ENCODE measurements at places on chromosomes 1 and 21.

DNA sequence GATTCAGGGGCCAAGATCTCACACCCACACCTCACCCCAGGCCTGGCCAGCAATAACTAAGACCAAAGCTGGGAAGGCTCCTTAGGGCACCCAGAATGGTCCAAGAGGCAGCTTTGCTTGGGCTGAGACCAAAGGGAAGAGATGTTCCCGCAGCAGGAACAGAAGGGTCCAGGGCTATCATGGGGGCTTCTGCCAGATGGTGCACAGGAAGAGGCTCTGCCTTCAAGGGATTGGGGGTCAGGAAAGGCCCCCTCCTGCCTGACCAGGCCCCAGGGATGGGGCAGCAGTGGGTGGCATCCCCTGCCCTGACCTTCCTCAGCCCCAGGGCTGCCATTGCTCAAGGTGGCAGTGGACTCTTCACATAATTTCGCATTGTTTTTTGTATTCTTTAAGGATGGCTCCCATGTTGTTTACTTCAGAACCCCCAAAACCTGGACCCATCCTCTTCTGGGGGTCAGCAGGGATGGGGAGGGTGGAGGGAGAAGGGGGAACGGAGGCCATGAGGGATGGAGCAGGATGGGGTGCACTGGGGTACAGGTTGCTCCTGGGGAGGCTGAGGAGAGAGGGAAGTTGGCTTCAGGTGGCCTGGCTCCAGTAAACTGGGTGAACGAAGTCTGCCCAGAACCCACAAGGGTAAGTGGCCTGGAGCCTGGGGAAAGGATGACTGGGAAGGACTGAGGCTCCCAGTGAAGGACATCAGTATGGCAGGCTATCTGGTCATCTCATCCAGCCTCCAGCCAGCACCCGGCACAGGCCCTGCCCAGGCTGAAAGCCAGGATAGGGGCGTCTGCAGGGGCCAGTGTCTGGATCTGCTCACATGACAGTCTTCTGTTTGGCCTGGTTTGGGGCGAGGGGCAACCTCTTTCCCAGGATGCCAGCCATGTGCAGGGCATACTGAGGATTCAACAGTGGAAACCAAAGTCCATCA, 2.6 kb upstream of the NADK start:
- DNase-seq, result no peak

DNA sequence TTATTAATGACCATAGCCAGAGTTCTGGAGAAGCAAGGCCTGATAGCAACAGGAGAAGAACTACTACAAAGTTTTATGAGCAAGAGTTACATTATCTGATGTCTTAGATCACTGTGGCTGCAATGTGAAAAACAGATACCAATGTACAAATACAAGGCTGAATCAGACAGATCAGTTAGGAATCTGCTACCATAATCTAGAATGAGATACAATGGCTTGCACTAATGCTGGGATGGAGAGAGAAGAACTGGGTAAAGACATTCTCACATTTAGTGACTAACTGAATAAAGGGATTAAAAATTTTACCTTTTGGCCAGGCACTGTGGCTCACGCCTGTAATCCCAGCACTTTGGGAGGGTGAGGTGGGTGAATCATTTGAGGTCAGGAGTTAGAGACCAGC, 41.3 kb downstream of the ARID4B start:
- DNase-seq, result no peak

- no peak for DNase-seq
These were observed 262.3 kb downstream of the FAF1 start for GRCh38 chr1:50697440-50698421.

- no peak for DNase-seq
These were observed 42.0 kb downstream of the RAB3B start for GRCh38 chr1:51948491-51948915.

DNA sequence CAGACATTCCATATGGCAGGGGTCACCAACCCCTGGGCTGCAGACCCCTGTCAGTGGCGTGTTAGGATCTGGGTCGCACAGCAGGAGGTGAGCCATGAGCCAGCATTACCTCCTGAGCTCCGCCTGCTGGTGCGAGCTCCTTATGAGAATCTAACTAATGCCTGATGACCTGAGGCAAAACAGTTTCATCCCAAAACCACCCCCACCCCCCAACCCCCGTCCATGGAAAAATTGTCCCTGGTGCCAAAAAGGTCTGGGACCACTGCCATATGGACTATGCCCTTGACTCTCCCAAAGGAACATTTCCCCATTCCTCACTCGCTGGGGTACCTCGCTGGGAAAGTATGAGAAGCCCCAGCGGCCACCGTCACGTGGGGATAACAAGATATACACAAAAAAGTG, 6.4 kb upstream of the CPT2 start:
- DNase-seq, result no peak

DNA sequence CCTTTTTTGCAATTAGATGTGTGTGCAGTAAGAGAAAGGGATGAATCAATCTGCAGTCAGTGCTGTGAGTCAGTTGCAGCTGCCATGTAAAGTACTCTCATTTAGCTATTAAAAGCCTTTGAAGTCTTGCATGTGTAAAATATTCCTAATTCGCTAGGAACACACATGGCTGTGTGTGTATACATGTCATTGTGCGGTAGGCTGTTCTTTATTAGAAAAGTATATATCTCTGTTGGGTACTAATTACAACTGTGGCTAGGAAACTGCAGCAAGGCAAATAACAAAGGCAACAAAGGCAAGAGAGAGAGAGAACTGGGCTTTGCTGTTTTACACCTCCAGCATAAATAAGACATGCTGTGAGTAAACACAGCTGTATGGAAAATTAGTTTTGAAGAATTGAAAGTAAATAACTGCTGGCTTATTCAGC, 41.7 kb downstream of the EPB41 start:
- DNase-seq, result no peak

DNA sequence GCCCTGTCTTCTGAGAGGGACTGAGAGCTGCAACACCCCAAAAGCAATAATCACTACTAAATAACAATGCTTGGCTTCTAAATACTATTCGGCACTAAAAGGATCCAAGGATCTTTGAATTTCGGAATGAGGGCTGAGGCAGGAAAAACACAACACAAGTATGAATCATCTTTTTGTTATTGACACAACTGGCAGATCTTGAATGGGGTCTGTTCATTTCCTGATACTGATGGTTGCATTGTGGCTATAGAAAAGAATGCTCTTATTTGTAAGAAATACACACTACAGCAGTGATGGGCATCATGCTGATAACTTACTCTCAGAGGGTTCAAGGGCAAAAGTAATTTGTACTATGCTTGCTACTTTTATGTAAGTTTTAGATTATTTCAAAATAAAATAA, 149.2 kb upstream of the PLD5 start:
- no peak for DNase-seq

DNA sequence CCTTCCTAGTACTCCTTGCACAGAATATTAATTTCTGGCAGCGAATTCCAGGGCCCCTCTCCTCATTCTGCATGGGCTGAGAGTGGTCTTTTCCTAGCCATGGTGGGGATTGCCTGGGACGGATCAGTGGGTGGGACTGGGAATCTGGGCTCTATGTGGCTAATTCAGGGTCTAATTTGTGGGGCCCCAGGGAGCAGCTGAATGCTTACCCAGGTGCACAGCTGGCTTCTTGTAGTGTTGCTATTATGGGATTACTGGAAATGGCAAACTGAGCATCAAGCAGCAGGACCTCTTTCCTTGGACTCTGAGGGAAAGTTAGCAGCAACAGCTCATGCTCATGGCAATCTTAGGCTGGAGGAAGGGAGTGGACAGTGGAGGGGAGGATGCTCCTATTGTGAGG, 187.1 kb upstream of the CACNA1E start:
- no peak for DNase-seq

GRCh38 chr1:93638307-93638847, 43.3 kb downstream of the BCAR3 start:
- no peak for DNase-seq

GRCh38 chr1:2936559-2937515, 84.4 kb upstream of the ACTRT2 start:
- no peak for DNase-seq

- no peak for DNase-seq
These were observed 52.0 kb downstream of the KIF21B start for GRCh38 chr1:200971428-200971903.

- no peak for DNase-seq
These were observed 100.6 kb downstream of the ROR1 start for GRCh38 chr1:63874278-63874880.

DNA sequence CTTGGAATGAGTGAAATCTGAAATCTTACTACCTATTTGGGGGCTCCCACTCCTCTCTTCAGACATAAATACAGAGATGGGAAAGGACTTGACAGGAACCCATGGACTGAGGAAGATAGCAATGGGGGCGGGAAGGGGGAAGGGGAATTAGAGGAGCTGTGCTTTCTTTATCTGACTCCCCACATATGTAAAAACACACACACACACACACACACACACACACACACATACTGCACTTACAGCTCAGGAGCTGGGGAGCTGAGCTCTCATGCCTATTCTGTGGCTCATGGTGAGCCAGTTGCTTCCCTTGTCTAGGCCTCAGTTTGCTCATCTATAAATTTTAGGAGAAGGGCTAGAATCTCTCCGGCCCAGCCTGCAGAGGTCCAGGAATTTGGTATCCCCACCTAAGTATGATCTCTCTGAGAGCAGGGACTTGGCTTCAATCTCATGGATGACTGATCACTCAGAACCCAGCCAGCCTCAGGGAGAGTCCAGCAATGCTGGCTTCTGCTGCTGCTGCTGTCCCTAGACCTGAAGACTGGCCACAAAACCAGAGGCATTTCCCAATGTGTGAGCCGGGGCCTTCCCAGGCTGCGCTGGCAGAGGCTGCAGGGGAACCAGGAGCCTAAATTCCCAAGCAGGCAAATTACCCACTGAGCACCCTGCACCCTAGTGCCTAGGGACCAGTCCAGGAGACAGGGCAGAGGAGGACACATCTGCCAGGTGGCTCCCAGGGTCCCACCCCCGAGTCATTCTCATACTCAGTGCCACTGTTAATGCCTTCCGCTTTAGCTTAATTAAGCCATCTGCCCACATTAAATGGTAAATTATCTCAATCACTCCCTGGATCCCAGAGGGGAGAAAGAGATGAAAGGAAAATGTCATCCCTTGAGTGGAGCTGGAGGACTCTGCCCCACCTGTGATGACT, 57.5 kb upstream of the RBM15 start:
- no peak for DNase-seq

GRCh38 chr1:244384066-244384465, 67.6 kb downstream of the ADSS2 start:
- DNase-seq, result no peak

GRCh38 chr1:34792868-34793727, at the start of gene GJA4:
Gene GJA4, plus strand, starts transcription at chr1:34792999. Its CDS starts 1,215 bp downstream, at chr1:34794214.
- no peak for DNase-seq

GRCh38 chr1:156483397-156483796, 17.2 kb downstream of the MEF2D start:
- DNase-seq, result no peak

DNA sequence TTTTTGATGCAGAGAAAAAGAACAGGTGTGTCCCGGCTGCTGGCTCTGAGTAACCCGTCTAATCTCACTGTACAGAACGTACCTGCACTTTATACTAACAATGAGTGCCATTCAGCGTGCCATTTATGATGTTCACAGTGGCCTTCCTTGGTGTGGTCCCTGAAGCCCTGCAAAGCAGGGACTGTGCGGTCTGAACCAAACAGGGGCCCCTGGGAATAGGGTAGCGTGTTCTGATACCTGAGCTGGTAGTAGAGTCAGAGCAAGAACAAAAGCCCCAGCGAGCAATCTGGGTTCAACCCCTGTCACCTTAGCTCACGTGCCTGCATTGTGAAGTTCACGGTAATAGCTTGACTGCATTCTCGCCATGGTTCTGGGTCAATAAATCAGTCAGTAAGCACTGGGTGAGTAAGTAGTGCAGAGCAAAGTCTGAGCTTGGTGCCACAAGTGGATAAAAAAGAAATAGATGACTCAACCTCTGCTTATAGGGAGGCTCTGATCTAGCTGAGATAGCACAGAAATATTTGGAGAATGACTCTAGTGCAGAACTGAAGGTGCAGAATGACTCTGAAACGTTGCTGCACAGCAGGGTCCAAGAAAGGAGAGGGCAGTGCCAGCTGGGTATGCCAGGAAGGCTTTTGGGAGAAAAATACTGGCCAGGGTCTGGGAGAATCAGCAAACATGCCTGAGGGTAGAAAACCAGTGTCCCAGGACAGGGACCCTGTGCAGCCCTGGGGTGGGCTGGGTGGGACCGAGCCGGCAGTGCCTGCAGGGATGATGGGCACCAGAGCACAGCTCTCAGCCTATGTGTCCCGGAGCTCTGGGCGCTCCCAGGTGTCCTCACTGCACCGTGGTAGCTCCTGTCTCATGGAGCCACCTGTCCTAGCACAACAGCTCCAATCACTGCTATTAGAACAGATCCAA, 125.9 kb downstream of the RHOU start:
- no peak for DNase-seq

- DNase-seq, result peak; percentile 23
These were observed 74.4 kb downstream of the PTGS2 start for GRCh38 chr1:186605762-186606350.

DNA sequence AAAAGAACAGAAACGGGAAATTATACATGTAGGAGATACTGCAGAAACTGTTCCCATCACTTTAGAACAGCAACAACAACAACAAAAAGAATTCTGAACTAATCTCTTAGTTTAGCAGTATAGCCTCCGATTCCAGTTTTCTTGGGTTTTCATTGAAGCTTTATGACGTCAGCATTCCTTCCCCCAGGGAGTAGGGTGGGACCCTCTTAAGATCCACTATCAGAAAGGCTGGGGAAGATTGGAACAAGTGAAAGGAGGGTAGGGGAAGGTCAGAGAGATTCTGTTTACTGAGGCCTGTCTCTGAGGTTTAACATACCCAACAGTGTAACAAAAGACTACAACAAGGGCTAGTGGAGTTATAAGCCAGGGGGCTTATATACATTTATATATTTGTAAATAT, 121.4 kb upstream of the OLFM3 start:
- DNase-seq, result no peak

GRCh38 chr1:204975568-204976235, 67.3 kb upstream of the CNTN2 start:
- DNase-seq, result peak; percentile 36

DNA sequence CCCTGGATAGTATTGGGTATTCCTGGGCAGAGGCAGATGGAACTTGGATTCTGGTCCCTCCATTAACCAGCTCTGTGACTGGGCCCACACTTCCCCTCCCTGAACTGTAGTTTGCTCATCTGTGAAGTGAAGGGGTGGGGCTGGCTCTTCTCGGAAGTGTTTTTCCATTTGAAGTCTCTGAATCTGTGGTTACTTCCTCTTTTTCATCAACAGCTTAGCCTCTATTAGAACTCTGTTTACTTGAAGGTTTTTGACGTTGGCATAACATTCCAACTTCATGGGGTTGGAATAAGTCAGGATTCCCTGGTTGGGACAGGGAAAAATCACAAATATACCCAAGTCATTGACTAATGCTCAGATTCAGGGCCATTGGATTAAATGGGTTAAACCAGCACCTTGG, 3.6 kb downstream of the KIAA0040 start:
- peak; percentile 27 for DNase-seq

GRCh38 chr1:112209493-112209892, 186.5 kb upstream of the CTTNBP2NL start:
- DNase-seq, result no peak

DNA sequence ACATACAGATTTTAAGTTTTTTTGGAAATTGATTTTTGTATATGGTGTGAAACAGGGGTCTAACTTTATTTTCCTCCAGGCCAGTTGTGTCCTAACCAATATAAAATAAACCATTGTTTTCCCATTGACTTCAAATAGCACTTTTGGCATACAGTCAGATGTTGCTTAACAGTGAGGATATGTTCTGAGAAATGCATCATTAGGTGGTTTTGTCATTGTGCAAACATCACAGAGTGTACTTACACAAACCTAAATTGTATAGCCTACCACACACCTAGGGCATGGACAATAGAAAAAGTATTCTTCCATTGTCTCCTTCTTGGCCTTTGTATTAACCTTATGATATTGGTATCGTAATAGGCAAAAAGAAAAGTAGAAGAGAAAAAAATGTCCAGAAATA, 37.4 kb upstream of the DISP1 start:
- DNase-seq, result no peak

Measured in CD4-positive, CD25-positive, alpha-beta regulatory T cell (primary cell).